ENCODE measurements at places on chromosomes 5 and 9.

DNA sequence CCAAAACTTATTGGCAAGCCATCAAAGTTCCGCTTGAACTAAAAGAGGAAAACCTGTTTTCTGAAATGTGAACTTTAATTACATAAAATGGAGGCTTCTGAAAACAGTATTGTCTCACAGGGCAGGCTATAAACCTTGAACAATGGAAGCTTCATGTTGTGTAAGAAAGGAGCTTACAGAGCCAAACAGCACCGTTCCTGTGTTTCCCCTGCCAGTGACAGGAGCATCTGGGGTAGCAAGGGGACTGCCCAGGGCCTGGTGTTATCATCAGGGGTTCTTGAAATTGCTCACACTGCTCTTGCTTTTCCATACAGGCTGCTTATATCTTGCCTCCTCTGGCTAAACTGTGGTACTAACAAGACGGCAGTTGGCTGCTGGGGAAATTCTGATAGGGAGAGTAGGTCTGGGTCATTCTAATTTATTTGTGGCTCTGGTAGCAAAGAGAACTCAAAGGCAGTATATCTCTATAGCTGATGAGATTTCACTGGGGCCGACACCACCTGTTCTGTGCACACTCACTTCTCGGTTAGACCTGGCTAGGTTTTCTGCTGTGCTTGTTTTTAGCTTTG, 40.4 kb downstream of the BASP1 start:
- no peak for DNase-seq

GRCh38 chr5:173396311-173396993, 68.2 kb upstream of the STC2 start:
- DNase-seq, result no peak

DNA sequence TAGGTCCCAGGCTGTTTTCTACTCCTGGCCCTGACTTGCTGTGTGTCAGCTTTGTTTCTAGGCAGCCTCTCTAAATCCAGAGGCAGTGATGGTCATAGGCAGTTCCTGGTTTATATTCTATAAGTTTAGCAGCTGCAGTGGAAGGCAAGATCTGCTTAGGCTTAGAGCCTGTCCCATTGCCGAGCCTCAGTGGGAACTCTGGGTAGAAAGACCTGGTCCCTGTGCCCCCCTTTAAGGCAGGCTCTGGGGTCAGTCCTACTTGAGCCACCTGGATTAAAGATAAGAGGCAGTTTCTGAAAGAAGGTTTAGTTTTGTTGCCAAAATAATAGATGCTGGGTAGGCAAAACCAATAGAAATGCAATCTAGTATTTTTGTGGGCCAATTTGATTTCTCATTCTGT, 13.6 kb downstream of the MCCC2 start:
- no peak for DNase-seq

- DNase-seq, result no peak
Measured at GRCh38 chr5:110239786-110240185, 486.7 kb downstream of the TMEM232 start.

DNA sequence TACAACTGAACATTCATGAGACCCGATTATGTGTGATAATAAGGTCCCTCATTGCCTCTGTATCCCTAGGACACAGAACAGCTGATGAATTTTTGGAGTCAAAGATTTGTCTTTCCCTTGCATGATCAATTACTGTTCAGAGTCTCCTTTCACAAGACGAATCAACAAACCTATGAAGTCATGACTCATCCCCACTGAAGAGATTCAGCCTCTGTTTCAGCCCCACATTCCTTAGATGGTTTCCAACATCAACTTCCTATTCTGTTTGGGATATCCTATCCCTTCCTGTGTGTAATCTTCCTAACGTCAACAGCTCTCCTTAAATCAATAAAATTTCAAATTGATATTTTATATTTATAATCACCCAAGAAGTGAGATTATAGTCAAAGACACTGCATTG, 199.0 kb downstream of the DNAH5 start:
- peak; percentile 60 for DNase-seq

GRCh38 chr5:28561522-28561921, 1523.1 kb upstream of the CDH9 start:
- DNase-seq, result no peak

Data from RWPE1 (cell line).